ENCODE measurements at places on chromosomes 7 and 10.

- no peak for DNase-seq
Observed at GRCh38 chr7:150753826-150754603, 16.8 kb downstream of the GIMAP5 start.

- peak; percentile 91 for DNase-seq
Observed at GRCh38 chr7:47552621-47553020, 29.3 kb downstream of the TNS3 start.

GRCh38 chr10:103804871-103805270 lies 50.5 kb downstream of the SH3PXD2A start:
- no peak for DNase-seq

DNA sequence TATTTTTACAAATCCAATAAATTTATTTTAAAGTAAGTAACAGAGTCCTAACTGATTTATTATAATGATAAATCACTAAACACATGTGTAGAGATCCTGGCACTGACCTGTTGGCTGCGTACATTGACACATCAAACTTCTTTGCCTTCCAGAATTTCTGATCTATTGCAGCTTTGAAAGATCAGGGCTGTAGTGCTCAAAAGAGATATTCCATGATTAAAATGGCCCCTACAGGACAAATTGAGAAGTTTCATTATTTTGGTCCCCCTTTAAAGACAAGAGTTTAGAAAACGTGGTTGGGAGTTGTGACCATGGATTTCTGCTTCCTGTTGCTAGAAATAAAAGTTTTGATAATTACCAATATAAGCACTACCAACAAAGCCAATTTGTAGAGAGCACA lies 87.7 kb upstream of the PDK4 start:
- peak; percentile 77 for DNase-seq

GRCh38 chr10:54402576-54402975 lies 398.5 kb downstream of the PCDH15 start:
- DNase-seq: peak; percentile 65

GRCh38 chr7:97174303-97174702 lies 56.8 kb downstream of the SDHAF3 start:
- DNase-seq: peak; percentile 4

GRCh38 chr7:44511863-44512468 lies 21.5 kb upstream of the NUDCD3 start:
- DNase-seq: no peak

- DNase-seq: peak; percentile 62
Observed at GRCh38 chr10:35577926-35578617, 27.1 kb upstream of the GJD4 start.

DNA sequence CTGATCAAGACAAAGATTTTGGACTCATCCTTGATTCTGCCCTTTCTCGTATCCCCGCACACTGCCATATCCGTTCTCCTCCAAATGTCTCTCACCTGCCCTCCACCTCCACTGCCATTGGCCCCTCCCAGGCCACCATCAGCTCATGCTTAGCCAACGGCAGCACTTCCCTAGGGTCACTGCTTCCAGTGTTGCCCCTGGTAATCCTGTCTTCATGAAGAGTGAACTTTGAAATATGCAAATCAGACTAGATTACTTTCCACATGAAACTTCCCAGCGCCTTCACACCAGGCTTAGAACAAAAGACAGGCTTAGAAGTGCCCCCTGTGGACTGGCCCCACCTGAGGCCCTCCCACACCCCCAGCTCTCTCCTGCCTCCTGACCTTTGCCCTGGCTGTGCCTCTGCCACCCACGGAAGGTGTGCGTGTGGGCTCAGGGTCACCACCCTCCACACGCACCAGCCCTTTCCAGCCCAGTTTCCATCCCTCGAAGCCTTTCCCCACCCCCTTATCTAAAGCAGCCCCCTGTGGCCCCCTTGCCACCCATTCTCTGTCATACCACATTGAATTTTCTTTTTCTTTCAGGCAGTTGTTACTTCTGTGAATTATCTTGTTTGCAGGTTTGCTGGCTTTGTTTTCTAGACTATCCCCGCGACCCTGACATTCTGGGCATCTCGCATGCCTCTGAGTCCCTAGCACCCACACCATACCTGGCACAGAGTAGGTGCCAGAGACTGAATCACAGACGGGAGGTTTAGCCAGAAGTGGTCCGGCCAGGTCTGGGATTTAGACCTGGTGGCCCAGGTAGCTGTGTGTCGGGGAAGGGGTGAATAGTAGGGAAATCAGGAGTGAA lies 26.8 kb upstream of the C10orf53 start:
- no peak for DNase-seq

DNA sequence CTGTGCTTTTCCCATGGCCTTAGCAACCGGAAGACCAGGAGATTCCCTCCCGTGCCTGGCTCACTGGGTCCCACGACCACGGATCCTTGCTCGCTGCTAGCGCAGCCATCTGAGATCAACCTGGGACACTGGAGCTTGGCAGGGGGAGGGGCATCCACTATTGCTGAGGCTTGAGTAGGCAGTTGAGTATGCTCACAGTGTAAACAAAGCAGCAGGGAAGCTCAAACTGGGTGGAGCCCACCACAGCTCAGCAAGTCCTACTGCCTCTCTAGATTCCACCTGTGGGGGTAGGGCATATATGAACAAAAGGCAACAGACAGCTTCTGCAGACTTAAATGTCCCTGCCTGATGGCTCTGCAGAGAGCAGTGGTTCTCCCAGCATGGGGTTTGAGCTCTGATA lies 697.0 kb downstream of the SORCS1 start:
- no peak for DNase-seq

DNA sequence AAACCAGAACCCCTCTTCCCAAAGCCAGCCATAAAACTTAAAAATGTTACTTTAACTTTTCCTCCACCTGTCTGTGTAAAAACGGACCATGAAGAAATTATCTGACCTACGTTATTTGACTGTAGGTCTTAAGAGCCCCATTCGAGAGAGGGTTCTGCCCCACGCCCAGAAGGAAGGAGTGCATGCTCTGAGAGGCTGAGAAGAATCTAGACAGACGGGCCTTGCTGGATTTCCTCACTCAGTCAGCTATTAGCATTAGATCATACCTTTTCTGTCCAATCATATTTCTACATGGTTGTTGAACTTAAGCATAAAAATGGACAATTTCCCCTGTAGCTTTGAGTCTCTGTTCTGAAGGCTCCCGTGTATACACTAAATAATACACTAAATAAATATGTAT lies 38.1 kb upstream of the WDR11 start:
- no peak for DNase-seq

GRCh38 chr7:53059591-53059990 lies 24.2 kb downstream of the POM121L12 start:
- no peak for DNase-seq

DNA sequence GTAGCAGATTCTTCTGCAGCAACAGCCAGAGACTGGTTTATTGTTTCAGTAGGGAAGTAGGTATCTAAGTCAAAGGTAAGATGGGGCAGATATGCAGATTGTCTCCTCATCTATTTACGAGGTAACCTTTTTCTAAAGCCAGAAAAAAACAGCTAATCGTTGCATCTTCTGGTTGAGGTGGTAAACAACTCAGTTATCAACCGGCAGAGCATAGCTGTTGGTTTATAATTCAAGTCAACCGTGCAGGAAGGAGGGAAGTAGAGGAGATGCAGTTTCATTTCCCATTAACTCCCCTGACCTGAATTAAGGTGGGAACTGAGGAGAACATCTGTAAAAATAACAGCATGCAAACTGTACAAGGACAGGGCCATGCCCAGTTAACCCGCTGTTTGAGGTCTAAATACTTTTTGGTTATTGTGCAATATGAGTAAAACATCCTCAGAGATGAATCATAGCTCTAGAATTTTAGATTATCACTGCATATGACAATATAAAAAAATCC lies 156.5 kb upstream of the ITGB1 start:
- peak; percentile 62 for DNase-seq

GRCh38 chr7:37943905-37944736 lies 23.7 kb downstream of the EPDR1 start:
- DNase-seq: peak; percentile 24

- DNase-seq: peak; percentile 42
Observed at GRCh38 chr7:131170440-131171271, 157.0 kb upstream of the MKLN1 start.

DNA sequence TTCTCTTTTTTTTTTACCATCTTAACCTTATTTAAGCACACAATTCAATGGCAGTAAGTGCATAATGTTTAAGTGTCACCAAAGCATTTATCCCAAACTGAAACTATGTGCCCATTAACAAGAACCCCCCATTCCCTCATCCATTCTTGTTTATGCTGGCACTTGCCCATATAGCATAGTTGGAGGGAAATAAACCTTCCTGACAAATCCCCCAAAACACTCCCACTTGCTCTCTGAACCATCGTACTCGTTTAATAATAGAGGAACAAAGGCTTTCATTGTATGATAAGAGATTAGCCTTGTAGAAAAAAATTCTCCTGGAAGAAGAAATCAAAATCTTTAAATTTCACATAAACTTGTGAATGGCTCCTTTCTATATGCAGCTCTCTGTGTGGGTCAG lies 26.4 kb upstream of the KCNMA1 start:
- DNase-seq: no peak

- DNase-seq: peak; percentile 44
Observed at GRCh38 chr7:95205665-95206225, 118.6 kb downstream of the PON1 start.

GRCh38 chr7:155365146-155365874 lies 67.6 kb downstream of the INSIG1 start:
- no peak for DNase-seq

- DNase-seq: peak; percentile 39
Observed at GRCh38 chr7:91128683-91129348, 135.4 kb upstream of the FZD1 start.

- DNase-seq: no peak
Observed at GRCh38 chr7:96189129-96189820, 132.6 kb downstream of the SLC25A13 start.

- DNase-seq: no peak
Observed at GRCh38 chr10:60578217-60578616, 188.5 kb upstream of the ANK3 start.

DNA sequence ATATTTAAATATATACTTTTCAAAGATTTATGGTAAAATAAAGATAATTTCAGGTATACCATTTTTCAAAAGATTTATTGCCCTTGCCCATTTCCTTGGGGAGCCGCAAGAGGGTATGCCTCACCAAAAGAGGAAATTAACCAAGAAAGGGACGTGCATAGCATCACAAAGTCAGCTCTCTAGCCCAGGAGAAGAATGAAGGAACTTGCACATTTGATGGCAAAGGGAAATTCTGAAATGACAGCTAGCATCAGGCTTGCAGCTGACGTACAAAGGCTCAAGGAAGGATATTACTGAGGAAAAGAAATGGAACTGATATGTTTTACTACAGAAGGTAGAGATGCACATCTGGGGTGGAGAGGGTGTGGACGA lies 93.6 kb upstream of the RSU1 start:
- DNase-seq: no peak

- no peak for DNase-seq
Observed at GRCh38 chr10:85003083-85003482, 674.7 kb downstream of the CCSER2 start.

- DNase-seq: no peak
Observed at GRCh38 chr10:111973306-111973705, 210.3 kb downstream of the GPAM start.

DNA sequence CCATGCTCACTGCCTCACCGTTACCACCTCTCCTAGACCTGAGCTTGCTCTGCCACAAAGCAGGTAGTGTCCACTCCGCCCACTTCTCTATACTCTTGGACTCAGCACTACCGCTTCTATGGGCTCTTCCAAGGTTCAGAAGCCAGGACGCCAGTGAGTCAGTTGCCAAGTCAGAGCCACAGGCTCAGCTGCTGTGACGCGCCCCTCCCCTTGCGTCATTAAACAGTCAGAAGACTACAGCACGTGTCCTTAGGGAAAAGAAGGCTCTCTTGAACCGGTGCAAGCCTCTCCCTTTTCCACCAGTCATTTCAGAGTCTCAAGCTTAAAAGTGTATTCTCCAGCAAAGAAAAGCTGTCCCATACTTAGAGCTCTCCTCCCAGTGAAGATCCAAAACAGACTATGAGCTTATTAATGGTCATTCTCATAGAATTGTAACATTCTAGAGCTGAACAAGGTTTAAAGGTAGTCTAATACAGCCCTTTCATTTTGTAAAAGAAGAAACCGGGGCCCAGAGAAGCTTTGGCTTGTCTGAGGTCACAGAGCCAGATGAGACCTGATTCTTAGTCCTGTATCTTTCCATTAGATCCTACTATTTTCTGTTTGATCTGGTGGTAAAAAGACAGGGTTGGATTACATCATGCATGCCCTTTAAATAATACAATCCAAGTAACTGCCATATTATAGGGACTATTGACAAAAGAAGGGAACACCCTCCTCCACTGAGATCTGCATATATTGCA lies 40.9 kb upstream of the MET start:
- peak; percentile 77 for DNase-seq

- DNase-seq: no peak
Observed at GRCh38 chr10:105963334-105963884, 1201.1 kb downstream of the SORCS1 start.

DNA sequence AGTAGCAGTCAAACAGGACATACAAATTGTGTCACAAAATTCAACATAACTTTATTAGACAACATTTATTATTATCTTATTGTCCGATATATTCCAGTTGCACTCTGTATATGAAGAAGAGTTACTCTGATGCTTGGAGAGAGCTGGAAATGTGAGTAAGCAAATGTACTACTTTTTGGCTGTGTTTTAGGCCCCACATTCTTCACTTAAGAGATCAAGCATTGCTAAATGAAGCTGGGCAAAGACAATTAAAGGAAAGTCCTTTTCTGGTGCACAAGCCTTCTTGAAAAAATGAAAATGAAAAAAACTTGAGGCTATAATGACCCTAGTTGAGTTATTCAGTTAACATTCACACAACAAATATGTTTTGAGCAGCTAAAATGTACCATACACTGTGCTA lies 26.1 kb downstream of the MYPN start:
- DNase-seq: peak; percentile 79

DNA sequence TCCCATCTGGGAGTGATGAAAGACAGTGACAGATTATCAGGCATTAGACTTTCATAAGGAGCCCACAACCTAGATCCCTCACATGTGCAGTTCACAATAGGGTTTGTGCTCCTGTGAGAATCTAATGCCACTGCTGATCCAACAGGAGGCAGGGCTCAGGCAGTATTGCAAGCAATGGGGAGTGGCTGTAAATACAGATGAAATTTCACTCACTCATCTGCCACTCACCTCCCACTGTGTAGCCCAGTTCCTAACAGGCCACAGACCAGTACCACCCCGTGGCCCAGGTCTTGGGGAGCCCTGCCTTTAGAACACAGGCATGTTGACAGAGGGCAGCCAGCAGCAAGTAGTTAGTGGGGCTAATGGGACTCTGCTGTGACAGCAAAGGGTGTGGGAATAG lies 137.3 kb upstream of the NANOS1 start:
- DNase-seq: no peak

DNA sequence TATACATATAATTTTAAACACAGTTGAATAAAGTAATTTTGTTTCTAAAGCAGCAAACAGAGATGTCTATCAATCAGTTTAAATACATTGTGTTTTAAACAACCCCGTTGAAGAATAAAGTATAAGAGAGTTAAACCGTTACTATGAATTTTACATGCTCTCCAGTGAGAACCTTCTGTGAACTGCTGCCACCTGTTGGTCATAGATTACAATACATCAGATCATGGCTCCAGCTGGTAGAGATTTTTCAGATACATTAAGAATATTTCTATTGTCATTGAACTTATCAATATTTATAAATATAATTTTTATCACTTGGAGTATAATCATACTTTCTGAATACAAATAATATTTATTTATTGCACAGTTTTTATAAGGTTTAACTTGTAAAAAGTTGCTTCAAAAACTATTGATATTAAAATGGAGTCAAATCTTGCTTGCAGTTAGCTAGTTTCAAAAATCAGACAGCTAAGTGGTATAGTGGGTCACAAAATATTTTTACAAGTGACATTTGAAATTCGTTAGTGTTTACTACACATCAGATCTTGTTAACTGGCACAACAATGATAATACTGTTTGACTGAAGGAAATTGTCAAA lies 561.2 kb upstream of the PHF14 start:
- DNase-seq: peak; percentile 65

Measured in fibroblast of lung (primary cell).